Left renal pelvis (tissue), 4 donors: ENCODE measurements at places on chromosomes 7 and 10. TPM values are rescaled to one million over a fixed set of nuclear protein-coding genes. Genes with fewer than 3 reads are reported as not detected.

GRCh38 chr10:127563718-127564553, 14.8 kb downstream of the NPS start:
- no peak for DNase-seq

GRCh38 chr10:117130346-117130745, 7.7 kb downstream of the VAX1 start:
- no peak for DNase-seq

DNA sequence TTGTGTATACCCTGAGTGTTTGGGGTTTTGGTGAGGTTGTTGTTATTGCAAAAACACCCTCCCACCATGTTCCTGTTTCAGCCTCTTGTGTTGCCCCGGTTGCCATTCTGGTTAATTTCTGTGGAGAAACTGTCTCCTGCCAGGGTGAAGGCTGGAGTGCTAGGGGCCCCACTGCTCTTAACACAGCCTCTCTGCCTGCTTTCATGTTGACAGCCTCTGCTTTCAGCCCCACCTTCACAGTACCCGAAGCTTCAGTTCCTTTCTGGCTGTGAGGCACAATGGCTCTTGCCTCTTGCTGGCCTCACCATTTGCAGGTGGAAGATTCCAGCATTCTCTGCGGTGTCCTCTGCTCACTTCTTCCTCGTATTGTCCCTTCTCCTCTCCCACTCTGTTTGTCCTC, 19.2 kb downstream of the SLC18A2 start:
- no peak for DNase-seq

GRCh38 chr7:88919478-88920131, 124.1 kb upstream of the TEX47 start:
- DNase-seq, result no peak

DNA sequence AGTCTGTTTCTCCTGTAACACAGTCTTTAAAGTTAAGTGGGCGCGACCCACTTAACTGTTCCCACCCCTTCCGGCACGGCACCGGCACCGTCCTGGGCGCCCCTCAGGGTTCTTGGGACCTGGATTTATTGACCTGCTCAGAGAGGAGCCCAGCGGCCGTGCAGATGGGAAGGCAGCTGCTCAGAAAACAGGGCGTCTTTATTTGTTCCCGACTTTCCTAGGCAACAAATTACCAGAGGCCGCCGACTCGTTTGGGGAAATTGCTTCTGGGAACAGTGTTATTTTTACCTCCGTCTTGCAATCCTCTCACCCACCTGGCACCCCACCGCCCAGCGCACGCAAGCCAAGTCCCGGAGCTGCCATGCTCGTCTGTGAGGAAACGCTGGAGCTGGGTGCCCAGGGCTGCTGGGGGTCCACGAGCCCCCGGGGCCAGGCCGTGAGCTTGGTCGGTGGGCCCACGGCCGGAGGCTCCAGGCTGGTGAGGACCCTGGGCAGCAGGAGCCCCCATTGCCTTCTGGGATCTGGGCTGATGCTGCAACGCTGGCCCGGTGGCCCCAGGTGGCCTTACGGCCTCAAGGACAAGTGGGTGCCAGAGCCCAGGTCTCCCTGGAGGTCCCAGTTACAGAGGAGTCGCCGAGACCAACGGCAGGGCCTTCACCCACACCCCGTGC, 14.9 kb upstream of the ADGRA1 start:
- DNase-seq, result no peak

GRCh38 chr7:102122026-102122425, 164.6 kb upstream of the SH2B2 start:
- DNase-seq, result no peak

GRCh38 chr7:946256-946996, 8.1 kb downstream of the ADAP1 start:
- no peak for DNase-seq

- no peak for DNase-seq
Observed at GRCh38 chr7:8714791-8715190, 281.4 kb downstream of the NXPH1 start.

The NPFFR1 gene
- polyA plus RNA-seq, result 0.12 TPM

DNA sequence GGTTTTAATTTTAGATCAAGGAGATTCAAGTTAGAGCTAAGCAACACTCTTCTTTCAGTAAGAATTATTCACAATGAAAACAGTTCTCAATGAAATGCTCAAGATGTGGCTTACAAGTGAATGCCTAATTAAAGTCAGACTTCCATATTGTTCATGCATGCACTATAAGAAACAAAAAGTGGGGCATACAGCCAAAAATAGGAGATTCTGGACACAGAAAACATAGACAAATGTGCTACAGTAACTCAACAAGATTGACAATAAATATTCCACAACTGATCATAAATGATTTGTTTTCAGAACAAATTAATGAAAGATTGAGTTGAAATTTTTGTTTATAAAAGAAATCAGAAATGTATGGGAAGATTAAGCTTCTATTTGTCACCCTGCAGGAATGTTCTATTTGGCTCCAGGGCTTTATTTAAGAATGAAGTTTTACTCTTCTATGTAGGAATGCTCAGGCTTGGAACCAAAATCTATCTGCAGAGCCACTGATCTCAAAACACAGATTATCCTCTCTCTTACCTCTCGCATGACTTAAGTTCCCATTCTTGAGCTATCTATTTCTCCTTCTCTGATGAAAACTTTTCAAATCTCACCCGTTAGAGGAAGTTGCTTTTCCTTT, 89.0 kb upstream of the PIP4K2A start:
- DNase-seq, result no peak

The EEPD1 gene
- polyA plus RNA-seq, result 5.7 TPM

The NET1 gene
- 39.6 TPM for polyA plus RNA-seq

DNA sequence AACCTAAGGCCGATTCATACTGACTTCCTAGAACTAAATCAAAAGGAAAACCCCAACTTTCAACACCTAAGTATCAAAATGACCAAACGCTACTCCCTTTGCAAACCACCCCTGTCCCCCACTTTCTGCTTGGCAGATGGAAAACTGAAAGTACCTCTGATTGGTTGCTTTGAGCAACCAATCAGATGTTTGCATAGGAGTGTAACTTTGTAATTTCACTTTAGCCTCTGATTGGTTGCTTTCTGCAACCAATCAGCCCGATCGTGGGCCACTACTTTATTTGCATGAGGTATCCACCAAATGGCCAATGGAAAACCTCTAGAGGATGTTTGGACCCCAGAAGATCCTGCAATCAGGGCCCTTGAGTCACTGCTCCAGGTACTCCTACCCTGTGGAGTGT, 12.3 kb upstream of the SNX10 start:
- DNase-seq, result no peak

DNA sequence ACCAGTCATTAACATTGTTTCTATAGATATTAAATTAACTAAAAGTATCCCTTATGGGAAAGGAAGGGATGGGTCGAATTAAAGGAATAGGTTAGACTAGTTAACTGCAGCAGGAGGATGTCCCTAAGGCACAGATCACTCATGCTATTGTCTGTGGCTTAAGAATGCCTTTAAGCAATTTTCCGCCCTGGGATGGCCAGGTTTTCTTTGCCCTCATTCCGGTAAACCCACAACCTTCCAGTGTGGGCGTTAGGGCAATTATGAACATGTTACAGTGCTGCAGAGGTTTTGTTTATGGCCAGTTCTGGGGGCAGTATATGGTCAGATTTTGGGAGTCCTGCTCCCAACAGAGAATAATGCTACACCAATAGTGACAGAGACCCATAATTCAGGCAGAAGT, 139.3 kb upstream of the CDK13 start:
- DNase-seq, result no peak

DNA sequence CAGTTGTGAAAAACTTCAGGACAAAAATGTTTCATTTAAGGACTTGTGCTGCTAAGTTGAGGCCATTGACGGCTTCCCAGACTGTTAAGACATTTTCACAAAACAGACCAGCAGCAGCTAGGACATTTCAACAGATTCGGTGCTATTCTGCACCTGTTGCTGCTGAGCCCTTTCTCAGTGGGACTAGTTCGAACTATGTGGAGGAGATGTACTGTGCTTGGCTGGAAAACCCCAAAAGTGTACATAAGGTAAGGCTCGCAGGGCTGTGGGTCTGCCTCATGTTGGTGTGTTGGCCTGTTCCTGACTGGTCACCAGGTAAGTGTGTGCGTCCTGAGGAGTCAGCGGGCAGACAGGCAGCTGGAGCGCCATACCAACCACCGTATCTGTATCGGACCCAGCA, 17.9 kb downstream of the OGDH start:
- no peak for DNase-seq

- DNase-seq, result no peak
Observed at GRCh38 chr7:25361863-25362262, 133.6 kb upstream of the NPVF start.

- no peak for DNase-seq
Observed at GRCh38 chr7:110539216-110539615, 551.7 kb upstream of the LRRN3 start.

GRCh38 chr10:14241196-14241595, 89.5 kb downstream of the FRMD4A start:
- no peak for DNase-seq
